ENCODE measurements at places on chromosomes 5 and 9.

DNA sequence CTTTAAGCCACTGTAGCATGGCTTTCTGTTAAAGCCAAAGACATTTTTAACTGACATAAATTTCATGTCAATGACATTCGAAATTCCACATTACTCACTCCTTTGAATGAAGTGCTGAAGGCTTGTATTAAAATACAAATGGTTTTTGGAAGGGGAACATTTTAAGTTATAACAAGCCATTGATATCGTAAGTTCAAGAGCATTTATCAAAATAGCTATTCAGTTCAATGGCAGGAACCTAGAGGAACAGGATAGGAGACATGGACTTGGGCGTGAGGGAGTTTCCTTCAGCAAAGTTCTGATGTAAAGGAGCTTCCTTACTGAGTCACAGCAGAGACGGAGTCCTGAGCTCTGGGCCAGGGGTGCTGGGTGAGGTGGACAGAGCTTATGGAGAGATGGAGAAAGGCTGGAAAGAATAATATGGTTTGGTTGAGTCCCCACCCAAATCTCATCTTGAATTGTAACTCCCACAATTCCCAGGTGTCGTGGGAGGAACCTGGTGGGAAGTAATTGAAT is 631.8 kb downstream of the BNC2 start:
- no peak for DNase-seq

DNA sequence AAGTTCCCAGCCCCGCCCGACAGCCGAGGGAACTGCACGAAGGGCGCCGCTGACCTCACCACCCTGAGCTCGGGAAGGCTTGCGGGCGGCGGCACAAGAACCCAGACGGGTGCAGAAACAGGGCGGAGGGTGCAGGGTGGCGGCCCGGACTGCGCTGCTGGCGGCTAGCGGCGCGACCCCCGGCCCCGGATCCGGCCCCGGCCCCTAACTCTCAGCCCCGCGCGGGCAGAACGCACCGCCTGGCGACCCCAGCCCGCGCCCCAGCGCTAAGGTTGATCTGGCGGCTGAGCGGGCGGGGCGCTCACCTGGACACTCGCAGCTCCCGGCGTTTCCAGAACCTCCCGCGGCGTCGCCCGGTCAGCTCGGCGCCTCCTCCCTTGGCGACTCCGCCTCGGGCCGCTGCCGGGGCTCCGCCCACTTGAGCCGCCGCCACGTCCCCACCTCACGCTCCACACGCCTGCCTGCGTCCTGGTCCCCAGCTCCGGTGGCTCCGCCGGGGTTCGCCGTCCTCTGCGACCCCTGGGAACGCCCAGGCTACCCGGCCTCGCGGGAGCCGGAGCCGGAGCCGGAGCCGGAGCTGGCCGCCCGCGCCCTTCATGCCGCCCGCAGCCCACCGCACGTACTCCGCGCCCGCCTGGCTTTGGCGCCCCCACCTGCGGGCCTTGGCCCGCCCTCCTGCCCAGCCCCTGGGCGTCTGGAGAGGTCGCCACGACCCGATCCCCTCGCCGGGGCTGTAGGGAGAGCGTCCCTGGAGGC is at the start of gene P4HA2:
TSS of gene P4HA2 (minus strand) at position 369 of the 756 bp plus-strand sequence. CDS start 9,227 bp downstream, outside the sequence.
- DNase-seq: peak; percentile 78

- no peak for DNase-seq
Observed at GRCh38 chr5:42514754-42515153, 91.5 kb downstream of the GHR start.

DNA sequence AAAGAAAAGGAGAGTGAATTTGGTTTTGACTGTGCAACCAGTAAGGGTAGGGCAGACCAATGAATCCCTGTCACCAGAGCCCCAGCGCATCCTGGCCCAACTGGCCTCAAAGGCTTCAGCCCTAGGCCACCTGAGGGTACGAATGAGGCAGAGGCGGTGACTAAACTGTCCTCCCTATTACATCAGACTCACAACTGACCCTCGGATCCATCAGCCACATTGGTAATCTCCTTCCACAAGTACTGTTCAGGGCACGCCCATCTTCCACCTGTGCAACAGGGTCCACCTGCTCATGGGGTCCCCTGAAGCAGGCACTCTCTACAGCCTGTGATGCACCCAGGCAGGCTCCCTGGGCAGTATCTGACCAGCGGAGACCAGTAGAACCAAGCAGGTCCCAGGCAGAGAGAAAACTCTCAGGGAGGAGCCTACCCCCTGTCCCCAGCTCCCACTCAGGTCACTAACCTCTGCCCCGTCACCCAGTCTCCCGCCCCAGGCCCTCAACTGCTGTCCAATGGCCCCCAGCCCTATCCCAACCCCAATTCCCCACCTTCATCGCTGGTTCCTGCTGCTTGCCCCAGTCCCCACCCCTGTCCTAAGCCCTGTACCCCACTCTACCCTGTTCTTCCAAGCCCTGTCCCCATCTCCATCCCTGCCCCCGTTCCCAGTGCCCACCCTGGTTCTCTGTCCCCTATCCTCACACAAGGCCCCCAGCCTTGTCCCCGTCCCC is 904 bp downstream of the EDF1 start:
- DNase-seq: no peak

DNA sequence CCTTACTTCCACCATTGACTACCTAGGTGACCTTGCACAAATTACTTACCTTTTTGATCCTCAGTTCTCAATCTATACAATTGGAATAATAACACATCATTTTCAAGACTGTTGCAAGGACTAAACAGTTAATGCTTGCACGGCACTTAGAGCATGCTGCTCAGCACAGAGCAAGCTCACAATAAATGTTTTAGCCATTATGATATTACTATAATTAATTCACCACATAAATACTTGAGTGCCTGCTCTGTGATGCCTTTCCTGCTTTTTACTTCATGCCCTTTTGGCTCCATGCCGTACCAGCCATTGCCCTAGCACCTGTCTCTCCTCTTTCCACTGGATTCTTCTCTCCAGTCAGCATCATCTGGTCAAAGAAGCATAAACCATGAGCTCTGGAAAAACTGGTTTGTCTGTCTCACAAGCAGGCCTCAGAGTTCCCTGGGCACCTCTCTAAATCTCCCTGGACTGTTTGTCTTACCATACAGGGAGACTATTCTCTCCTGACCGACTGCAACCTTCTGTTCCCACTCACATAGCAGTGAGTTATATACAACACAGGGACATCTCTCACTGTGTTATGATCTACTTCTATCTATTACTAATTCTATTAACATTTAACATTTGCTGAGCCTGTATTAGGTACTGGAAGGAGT is 260.4 kb upstream of the ADRA1B start:
- no peak for DNase-seq

DNA sequence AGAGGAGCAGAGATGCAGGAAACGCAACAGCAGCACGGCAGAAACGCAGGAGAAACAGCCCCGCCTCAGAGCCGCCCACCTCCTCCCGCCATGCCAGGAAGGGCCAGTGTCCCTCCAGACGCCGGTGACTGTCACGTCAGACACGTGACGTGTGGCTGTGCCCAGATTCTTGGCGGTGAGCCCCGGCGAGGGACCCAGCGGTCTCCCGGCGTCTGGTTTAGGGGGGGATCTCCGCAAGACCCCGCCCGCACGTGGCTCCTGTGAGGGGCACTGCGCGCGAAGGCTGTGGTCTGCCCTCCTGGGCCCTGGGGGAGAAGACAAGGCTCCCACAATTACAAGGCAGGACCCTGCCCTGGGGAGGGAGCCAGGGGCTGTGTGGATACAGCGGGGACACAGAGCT is 2.4 kb upstream of the LCN8 start:
- no peak for DNase-seq

- no peak for DNase-seq
Observed at GRCh38 chr5:14465116-14465515, 116.5 kb upstream of the OTULINL start.

GRCh38 chr5:51657340-51658240 is 274.3 kb downstream of the ISL1 start:
- DNase-seq: no peak

GRCh38 chr5:114912189-114912920 is 257.4 kb downstream of the TRIM36 start:
- no peak for DNase-seq

GRCh38 chr9:109584205-109584604 is 86.1 kb upstream of the PTPN3 start:
- no peak for DNase-seq

GRCh38 chr5:111584651-111585050 is 72.3 kb upstream of the STARD4 start:
- no peak for DNase-seq

- no peak for DNase-seq
Observed at GRCh38 chr9:126430124-126430523, 103.5 kb downstream of the MVB12B start.
